ENCODE measurements at places on chromosomes 16 and 17.
A peak's percentile ranks its signal among the peaks of the same experiment; 100 is the strongest.

GRCh38 chr16:2465653-2466415, 5.3 kb upstream of the NTN3 start:
- no peak for DNase-seq

DNA sequence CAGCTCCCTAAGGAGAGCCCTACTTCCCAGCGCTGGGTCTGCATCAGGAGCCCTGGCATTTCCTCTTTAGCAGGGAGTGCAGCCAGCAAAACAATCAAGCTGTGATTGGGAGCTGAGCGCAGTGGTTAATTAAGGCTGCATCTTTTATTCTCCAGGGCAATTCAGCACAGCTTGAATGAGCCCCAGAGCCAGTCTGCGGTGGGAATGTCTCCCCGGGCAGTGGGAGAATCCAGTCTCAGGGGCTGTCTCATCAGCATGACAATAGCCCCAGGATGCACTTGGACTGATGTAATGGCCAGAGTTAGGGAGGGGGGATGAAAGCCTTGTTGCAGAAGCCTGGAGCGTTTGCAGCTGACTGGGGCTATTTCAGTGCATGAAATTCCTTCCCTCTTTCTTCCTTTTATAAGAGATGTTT, 292.6 kb upstream of the SOX9 start:
- no peak for DNase-seq

DNA sequence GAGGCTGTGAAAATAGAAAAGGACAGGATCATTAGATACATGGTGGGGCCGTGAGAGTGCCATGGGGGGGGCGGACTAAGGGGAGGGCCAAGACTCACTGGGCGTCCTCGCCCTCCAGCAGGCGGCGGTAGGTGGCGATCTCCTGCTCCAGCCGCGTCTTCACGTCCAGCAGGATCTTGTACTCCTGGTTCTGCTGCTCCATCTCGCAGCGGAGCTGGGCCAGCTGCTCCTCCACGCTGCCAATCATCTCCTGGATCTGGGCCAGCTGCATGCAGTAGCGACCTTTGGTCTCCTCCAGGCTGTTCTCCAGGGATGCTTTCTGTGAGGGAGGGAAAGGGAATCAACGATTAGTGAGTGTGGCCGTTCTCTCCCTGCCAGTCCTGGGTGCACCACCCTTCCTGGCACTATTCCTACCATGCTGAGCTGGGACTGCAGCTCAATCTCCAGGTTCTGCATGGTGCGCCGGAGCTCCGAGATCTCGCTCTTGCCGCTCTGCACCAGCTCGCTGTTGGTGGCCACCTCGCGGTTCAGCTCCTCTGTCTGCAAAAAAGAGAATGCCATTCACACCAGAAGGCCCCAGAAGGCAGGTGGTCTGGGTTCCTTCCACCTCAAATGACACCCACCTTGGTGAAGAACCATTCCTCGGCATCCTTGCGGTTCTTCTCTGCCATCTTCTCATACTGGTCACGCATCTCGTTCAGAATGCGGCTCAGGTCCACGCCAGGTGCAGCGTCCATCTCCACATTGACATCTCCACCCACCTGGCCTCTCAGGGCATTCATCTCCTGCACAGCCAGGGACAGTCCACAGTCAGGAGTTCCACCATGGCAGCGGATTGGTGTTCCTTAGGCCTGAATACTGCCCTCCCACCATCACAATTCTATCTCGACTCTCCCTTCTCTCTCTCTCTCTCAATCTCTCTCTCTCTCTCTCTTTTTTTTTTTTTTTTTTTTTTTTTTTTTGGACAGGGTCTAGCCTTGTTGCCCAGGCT, 3.3 kb downstream of the KRT14 start:
- no peak for DNase-seq

- DNase-seq: no peak
Observed at GRCh38 chr16:8924214-8924613, 39.5 kb downstream of the USP7 start.

- no peak for DNase-seq
Observed at GRCh38 chr16:30896261-30896888, at the start of gene CTF1. CTF1 (plus strand) TSS chr16:30896614; CDS start chr16:30896644, 30 bp downstream.

- DNase-seq: peak; percentile 26
Observed at GRCh38 chr17:8056232-8056975, 17.5 kb downstream of the ALOX15B start.

GRCh38 chr16:57694231-57694724, 328 bp upstream of the DRC7 start:
- no peak for DNase-seq

- DNase-seq: no peak
Observed at GRCh38 chr17:43020030-43020621, 2.1 kb downstream of the VAT1 start.

- no peak for DNase-seq
Observed at GRCh38 chr17:48439875-48440505, 10.0 kb upstream of the SKAP1 start.

GRCh38 chr16:49112754-49113153, 168.9 kb downstream of the CBLN1 start:
- no peak for DNase-seq

DNA sequence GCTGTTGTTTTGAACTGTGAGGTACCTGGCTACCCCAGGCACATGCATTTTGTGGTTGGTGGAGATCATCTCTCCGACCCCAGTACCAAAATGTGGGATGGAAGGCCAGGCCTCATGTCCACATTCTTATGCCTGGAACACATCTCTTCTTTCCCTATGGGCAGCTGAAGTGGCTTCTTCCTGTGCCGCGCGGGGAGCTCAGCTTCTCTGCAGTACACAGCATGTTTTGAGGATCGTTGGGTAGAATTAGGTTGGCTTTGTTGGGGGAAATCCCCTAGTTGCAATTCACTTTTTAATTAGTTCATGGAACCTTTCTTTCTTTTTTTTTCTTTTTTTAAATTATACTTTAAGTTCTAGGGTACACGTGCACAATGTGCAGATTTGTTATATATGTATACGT, 242.1 kb downstream of the MSI2 start:
- no peak for DNase-seq

DNA sequence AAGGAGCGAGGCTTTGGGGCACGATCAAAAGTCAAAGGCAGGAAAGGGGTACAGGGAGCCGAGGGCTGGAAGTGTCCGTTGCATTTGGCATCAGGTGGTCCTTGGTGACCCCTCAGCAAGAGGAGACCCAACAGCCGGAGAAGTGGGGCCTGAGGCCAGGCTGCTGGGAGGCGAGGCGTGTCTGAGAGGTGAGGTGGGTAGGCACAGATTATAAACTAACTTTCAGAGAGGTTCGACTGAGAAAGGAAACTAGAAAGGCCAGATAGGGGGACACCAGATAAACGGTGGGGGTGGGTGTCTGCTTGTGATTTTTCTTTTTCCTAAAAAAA, 3.6 kb downstream of the PECAM1 start:
- no peak for DNase-seq

DNA sequence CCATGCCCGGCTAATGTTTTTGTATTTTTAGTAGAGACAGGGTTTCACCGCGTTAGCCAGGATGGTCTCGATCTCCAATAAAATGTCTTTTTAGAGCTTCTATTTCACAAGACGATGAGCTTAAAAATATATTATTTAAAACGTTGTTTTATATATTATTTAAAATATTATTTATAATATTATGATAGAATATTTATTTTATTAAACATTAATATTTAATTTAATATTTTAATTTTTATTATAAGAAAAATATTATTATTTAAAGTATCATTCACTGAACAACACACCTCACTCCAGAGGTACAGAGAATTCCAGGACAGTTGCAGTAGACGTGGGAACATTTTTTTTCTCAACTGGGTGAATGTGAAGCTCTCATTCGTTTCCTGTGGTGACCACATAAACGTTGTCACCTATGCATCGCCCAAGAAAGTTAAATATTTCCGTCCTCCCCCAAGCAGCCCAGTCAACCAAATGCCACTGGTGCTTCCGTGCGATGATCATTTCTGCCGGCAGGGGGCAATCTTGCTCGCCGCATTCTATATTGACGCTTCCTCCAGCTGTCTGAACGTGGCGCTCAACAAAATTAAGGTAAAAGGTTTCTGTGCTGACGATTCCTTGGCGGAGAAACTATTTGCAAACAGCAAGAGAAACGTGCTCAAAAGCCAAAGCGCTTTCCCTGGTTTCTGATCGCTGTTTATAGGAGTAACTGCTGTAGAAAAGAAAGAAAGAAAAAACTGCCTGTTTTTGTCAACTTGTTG, 41.7 kb upstream of the PRSS54 start:
- peak; percentile 66 for DNase-seq

DNA sequence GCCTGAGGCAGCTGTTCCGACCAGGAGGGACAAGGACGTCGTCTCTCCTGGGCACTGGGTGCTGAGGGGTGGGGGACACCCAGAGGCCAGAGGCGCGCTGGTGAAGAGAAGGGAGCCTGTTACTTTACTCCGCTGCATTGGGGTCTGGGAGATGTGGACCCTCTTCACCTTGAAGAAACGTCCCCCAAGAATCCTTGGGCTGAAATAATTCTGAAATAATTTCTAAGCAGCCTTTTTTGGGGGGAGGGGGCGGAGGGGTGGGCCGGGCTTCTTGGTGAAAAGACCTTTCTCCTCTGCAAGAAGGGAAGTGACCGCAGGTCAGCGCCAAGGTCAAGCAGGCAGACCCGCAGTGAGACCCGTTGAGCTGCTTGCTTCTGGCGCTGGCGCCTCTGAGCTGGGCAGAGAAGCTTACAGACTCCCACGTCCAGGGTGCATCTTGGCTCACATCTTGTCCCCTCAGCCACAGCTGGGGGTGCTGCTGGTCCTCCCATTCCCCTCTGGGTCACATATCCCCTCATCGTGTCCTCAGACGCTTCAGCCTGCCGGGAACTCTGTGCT, 1.1 kb downstream of the SYT17 start:
- no peak for DNase-seq

DNA sequence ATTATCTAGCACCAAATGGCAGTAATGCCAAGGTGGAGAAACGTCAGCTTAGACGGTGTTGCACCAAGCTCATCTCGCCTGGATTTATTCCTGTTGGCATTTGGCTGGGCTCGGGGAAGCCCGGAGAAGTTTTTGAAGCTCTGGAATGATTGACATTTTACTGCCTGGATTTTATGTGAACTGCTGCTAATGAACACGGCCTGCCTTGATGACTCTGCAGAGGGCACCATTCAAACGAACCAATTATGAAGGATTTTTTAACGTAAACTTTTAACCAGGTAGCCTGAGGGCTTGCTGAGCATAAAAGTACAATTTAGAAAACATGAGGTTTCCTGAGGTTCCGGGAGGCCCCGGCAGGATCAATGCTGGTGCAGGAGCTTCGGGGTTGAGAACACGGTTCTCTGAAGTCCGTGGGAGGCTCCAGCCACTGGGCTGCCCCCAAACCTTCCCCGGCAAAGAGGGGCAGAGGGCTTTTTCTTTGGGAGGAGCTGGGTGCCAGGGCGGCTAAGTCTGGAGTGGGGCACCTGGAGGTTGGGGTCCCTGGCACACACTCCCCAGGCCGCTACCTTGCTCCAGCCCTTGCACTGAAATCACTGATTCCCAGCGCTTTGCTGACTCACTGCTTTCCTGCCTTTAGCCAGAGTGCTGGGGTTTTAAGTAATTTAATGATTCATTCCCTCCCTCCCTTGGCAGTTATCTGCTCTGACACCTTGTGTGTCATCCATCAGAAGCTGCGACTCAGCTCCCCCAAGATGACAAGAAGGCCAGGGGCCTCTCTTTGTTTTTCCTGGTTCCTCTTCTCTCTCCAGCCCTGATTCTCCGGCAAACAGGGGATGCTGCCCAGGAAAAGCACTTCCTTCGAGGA, 161.2 kb upstream of the IRX3 start:
- DNase-seq: no peak

- no peak for DNase-seq
Observed at GRCh38 chr17:1174263-1174880, 5.4 kb downstream of the ABR start.

DNA sequence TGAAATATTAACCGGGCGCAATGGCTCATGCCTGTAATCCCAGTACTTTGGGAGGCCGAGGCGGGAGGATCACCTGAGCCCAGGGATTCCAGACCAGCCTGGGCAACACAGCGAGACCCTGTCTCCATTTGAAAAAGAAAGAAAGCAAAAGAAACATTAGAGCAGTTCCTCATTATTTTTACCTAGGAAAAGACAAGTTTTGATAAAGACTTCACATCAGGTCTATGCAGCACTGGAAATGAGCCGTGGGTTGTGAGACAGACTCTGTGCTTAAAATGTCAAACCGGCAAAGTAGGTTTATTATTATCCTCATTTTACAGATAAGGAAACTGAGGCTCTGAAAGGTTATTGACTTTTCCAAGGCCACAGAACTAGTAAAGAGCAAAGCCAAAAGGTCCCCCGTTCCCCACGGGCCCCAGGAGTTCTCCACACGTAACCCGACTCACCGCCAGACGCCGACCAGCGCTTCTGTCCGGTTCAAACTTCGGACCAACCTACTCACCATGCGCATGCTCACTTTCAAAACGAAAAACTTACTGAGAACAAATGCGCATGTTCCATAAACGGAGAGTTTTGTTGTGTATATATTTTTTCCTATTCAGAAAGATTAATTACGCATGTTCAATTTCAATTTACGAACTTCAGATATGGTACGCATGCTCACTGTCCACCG, 356 bp downstream of the TUBD1 start:
- DNase-seq: no peak
